CD4-positive, alpha-beta memory T cell (primary cell): ENCODE measurements at places on chromosomes 3 and 15. TPM values are rescaled to one million over a fixed set of nuclear protein-coding genes. Genes with fewer than 3 reads are reported as not detected.

The TP63 gene
- 0.55 TPM for total RNA-seq

The DLG1 gene
- total RNA-seq, result 86.8 TPM

The CNOT10 gene
- total RNA-seq, result 47.6 TPM

The CPNE4 gene
- total RNA-seq, result not detected

The GMNC gene
- total RNA-seq, result not detected

The CMTM8 gene
- total RNA-seq, result 17.8 TPM

The ARHGEF26 gene
- total RNA-seq, result 0.14 TPM

The SLC7A14 gene
- total RNA-seq, result not detected

- H3K4me1 ChIP-seq, result peaks cover 52% of the 10 kb centered on the region
- no peak overlapping the region for H3K4me3 ChIP-seq
- peak overlapping the region; percentile 20 for H3K27ac ChIP-seq
- no peak for DNase-seq
- no peaks in the 10 kb centered on the region for H3K27me3 ChIP-seq
Measured at GRCh38 chr3:143171141-143171980, 51.8 kb downstream of the CHST2 start.

GRCh38 chr3:141229132-141229531, 2.5 kb upstream of the PXYLP1 start:
- no peak overlapping the region for H3K27ac ChIP-seq
- no peaks in the 10 kb centered on the region for H3K36me3 ChIP-seq
- no peak for DNase-seq
- H3K4me3 ChIP-seq, result no peak overlapping the region

DNA sequence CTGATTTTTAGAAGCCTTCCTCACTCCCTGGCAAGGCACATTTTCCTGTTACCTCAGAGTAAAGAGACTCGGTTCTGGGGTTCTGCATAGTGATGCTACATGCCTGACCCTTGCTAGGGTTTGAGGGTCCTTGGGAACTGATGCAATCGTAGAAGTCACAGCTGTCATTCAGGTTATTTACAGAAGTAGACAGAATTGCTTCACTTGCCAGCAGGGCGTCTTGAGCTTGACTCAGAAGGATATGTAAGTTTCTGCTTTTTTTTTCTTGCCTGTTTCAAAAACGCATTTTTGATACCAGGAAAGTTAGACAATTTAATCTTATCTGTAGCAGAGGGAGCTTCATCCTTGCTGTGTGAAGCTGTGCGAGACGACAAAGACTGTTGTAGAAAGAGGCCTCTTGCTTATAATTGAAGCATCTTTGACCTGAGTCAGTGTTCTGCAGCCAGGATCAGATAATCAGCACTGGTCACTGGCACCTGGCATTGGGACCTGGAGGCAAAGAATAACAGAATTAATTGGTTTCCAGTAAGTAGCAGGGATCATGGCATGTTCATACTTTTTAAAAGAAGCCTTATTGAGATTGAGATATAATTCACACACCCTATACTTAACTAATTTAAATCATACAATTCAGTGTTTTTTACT, 24.8 kb downstream of the CACNA1D start:
- H3K4me1 ChIP-seq, result no peaks in the 10 kb centered on the region
- H3K27me3 ChIP-seq, result no peaks in the 10 kb centered on the region
- H3K27ac ChIP-seq, result no peak overlapping the region
- H3K4me3 ChIP-seq, result no peak overlapping the region
- no peaks in the 10 kb centered on the region for H3K36me3 ChIP-seq
- no peak for DNase-seq

- H3K27me3 ChIP-seq, result no peaks in the 10 kb centered on the region
- peaks cover 32% of the 10 kb centered on the region for H3K36me3 ChIP-seq
- no peak for DNase-seq
- no peaks in the 10 kb centered on the region for H3K4me1 ChIP-seq
- no peak overlapping the region for H3K4me3 ChIP-seq
- no peak overlapping the region for H3K27ac ChIP-seq
Measured at GRCh38 chr15:61974759-61975158, 85.5 kb downstream of the VPS13C start.

- H3K4me1 ChIP-seq, result no peaks in the 10 kb centered on the region
- H3K4me3 ChIP-seq, result no peak overlapping the region
- no peak for DNase-seq
- no peak overlapping the region for H3K27ac ChIP-seq
- H3K36me3 ChIP-seq, result no peaks in the 10 kb centered on the region
- no peaks in the 10 kb centered on the region for H3K27me3 ChIP-seq
Measured at GRCh38 chr3:190073264-190074008, 47.3 kb downstream of the P3H2 start.

GRCh38 chr3:182782149-182782548, 11.2 kb upstream of the ATP11B start:
- no peak overlapping the region for H3K27ac ChIP-seq
- H3K36me3 ChIP-seq, result no peaks in the 10 kb centered on the region
- no peak overlapping the region for H3K4me3 ChIP-seq

DNA sequence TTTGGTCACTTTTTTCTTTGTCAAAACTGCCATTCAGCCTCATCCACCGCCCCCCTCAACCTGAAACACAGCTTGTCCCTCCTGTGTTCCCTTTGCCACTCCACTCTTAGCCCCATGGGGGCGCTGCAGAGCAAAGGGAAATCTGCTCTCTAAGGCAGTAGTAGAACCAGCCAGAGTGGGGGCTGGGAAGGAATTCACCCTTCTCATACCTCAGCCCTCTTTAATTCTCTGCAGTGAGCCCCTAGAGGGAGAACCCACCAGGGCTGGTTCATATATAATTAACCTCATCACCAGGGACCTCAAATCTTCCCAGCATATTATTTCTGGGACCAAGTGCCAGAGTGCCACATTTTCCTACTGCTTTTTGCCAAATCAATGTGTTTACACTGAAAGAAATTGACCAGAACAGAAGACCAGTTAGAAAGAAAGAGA, 2.8 kb upstream of the BCL6 start:
- peaks cover 37% of the 10 kb centered on the region for H3K4me1 ChIP-seq
- H3K4me3 ChIP-seq, result no peak overlapping the region
- peak; percentile 86 for DNase-seq
- no peaks in the 10 kb centered on the region for H3K27me3 ChIP-seq

DNA sequence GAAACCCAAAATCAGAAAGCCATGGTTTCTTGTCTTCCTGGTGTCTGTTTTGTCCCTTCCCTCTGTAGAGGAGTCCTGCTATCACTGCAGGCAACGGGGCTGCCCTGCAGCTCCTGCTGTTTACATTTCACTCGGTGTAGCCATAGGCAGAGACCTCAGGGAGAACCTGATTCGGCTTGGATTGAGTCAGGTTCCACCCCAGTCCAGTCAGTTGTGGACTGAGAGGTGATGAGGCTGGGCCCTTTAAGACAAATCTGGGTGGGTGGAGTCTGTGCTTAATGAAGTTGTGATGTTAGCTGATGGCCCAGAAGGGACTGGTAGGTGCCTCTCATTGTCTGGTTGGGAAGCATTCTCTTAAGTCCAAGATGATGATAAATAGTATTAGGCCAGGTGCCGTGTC, 35.7 kb downstream of the FLNB start:
- H3K36me3 ChIP-seq, result no peaks in the 10 kb centered on the region
- H3K4me1 ChIP-seq, result no peaks in the 10 kb centered on the region
- no peak overlapping the region for H3K27ac ChIP-seq
- no peaks in the 10 kb centered on the region for H3K27me3 ChIP-seq
- no peak overlapping the region for H3K4me3 ChIP-seq

GRCh38 chr3:148646126-148646665, 51.5 kb upstream of the AGTR1 start:
- no peak overlapping the region for H3K27ac ChIP-seq
- H3K36me3 ChIP-seq, result no peaks in the 10 kb centered on the region
- no peaks in the 10 kb centered on the region for H3K27me3 ChIP-seq
- no peak overlapping the region for H3K4me3 ChIP-seq

- H3K27ac ChIP-seq, result no peak overlapping the region
- no peak for DNase-seq
- no peaks in the 10 kb centered on the region for H3K27me3 ChIP-seq
Measured at GRCh38 chr3:185526349-185526951, 25.9 kb downstream of the LIPH start.

DNA sequence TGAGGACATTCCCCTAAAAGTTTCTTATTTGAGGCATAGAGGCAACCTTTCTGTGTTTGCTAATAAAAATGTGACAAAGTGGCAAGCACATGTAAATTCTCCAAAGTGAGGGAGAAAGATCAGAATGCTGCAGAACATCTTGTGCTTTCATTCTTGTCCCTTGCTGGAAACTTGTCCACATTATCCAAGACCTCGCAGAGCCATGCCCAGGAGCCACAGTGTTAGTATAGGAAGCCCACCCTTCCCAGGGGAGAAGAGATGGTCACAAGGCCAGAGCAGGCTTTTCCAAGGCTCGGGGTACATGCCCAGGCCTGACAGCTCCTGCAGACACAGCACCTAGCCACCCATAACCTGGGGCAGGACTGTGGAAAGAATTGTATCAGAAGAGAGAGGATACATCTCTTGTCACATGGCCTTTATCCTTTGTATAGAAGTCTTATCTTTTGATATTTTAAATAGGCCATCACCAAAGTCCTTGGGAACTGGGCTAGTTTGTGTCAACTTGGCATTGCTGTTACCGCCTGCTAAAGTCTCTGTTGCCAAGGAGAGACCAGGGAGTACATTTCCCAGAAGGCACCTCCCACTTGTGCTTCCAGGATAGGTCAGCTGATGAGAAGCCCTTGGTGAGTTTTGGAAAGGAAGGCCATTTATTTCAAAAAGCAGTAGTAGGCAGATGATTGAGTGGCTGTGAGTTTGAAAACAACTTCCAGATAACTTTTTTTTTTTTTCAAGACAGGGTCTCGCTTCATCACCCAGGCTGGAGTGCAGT, 10.5 kb downstream of the DLEC1 start:
- no peak overlapping the region for H3K27ac ChIP-seq
- no peaks in the 10 kb centered on the region for H3K27me3 ChIP-seq
- no peaks in the 10 kb centered on the region for H3K36me3 ChIP-seq
- no peak for DNase-seq

GRCh38 chr15:48389691-48390143, 58.5 kb downstream of the DUT start:
- H3K36me3 ChIP-seq, result no peaks in the 10 kb centered on the region
- no peaks in the 10 kb centered on the region for H3K27me3 ChIP-seq
- no peak overlapping the region for H3K4me3 ChIP-seq
- no peak overlapping the region for H3K27ac ChIP-seq
- H3K4me1 ChIP-seq, result no peaks in the 10 kb centered on the region
- no peak for DNase-seq

- no peak for DNase-seq
- no peak overlapping the region for H3K27ac ChIP-seq
Measured at GRCh38 chr3:24683633-24684384, 189.2 kb upstream of the THRB start.

DNA sequence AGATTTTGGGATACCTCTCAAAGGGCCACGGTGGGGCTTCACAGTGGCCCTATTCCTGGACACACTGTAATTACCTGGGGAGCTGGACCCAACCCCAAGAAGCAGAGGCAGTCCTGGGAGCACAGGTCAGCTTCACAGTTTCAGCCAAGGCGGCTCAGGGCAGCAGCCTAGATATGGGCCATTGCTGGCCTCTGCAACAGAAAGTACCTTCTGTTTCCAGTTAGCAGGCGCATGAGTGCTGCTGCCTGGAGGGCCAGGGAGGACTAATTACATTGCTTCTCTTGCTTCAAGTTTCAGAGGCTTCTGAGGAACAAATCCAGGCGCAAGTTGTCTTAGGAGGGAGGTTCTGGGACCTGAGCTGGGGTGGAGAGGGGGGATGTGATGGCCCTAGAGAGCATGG, 13.5 kb upstream of the DUSP7 start:
- no peak overlapping the region for H3K27ac ChIP-seq
- DNase-seq, result no peak
- no peak overlapping the region for H3K4me3 ChIP-seq
- H3K27me3 ChIP-seq, result no peaks in the 10 kb centered on the region

DNA sequence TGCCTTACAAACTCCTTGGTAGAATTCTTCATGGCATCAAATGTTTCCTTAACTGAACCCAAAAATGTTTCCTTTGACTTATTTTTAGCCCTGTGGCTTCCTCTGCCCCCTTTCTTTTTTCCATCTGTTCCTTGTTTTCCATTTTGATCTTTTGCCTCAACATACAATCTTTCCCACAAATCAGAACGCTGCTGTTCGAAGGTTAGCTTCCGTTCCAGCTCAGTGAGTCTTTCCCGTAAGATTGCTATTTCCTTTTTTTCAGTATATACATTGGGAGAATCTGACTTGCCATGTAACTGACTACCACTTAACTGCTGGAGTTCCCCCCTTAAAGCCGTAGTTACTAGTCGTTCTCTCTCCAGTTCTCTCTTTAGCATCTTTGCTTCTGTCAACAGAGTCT, 41.2 kb downstream of the PIGB start:
- H3K36me3 ChIP-seq, result peaks cover 6% of the 10 kb centered on the region
- H3K27me3 ChIP-seq, result no peaks in the 10 kb centered on the region
- no peaks in the 10 kb centered on the region for H3K4me1 ChIP-seq

DNA sequence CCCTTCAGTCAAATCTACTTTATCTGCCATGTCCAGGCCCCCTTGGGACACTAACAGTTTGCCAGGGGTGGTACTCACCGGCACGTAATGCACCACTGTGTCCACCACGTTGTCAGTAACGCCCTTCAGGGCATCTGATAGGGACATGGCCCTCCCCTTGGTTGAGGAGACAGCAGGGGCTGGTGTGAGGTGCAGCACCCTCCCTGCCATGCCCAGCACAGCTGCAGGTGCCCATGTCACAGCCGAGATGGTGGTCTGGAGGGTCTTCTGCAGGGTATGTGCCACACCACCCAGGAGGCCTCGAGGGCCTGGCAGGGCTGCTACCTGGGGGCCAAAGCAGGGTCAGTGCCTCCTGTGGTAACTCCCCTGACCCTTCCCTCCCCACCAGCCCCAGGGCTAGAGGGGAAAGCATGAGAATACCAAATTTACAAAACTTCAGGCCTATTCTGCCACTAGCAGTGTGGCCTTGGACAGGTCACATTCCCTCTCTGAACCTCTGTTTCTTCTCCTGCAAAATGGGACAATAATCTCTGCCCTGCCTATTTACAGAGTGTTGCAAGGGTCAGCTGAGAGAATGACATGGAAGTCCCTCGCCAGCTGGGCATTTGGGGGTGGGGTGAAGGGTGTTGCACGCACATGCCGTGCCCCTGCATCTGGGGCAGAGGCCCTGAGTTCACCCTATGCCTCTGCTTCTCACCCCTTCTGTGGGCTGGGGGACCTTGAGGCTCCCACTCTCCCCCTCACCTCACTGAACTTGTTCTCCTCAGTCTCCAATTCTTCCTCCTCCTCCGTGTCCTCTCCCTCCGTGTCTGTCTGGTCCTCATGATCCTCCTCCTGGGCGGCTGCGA, 11.8 kb upstream of the KIF7 start:
- no peak for DNase-seq
- no peaks in the 10 kb centered on the region for H3K36me3 ChIP-seq
- H3K27me3 ChIP-seq, result peaks cover 12% of the 10 kb centered on the region
- no peaks in the 10 kb centered on the region for H3K4me1 ChIP-seq
- no peak overlapping the region for H3K27ac ChIP-seq

GRCh38 chr3:134344560-134344959, 29.7 kb downstream of the AMOTL2 start:
- no peaks in the 10 kb centered on the region for H3K4me1 ChIP-seq
- no peak for DNase-seq
- no peak overlapping the region for H3K4me3 ChIP-seq
- no peaks in the 10 kb centered on the region for H3K36me3 ChIP-seq

DNA sequence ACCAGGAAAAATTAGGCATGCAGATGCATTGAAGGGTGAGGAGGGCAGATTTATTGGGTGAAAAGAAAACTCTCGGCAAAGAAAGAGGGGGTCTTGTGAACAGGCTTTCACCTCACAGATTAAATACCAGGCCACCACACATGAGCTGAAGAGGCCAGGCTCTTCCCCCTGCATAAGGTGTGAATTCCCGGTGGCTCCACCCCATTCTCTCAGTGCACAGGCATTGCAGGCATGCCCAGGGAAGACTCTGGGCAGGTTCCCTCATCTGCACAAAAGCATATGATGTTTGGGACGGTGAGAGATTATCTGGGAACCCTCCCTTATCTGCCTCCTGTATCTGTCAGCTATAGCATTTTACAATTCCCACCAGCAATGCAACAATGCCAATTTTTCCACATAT, 7.2 kb upstream of the SLC35G2 start:
- no peaks in the 10 kb centered on the region for H3K36me3 ChIP-seq
- no peak overlapping the region for H3K4me3 ChIP-seq
- H3K27ac ChIP-seq, result no peak overlapping the region
